ENCODE measurements at places on chromosomes 16 and 17.

GRCh38 chr17:75049706-75050105, 2.7 kb downstream of the KCTD2 start:
- DNase-seq = no peak

- no peak for DNase-seq
Observed at GRCh38 chr17:82780971-82781893, 29.4 kb downstream of the TBCD start.

DNA sequence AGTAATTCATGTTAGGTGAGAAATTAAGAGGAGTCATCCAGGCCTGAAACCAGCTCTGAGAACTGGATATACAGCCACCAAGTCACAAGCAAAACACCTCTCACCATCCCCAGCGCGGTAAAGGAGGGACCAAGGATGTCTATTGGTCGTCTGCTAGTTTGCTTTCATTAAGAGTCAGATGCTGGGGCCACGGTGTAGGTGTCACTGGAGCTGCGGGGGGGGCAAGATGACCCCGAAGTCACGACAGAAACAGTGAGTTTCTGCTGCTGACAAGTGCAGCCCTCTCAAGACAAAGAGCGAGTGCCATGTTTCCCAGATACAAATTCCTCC, 790 bp downstream of the NCBP3 start:
- no peak for DNase-seq

DNA sequence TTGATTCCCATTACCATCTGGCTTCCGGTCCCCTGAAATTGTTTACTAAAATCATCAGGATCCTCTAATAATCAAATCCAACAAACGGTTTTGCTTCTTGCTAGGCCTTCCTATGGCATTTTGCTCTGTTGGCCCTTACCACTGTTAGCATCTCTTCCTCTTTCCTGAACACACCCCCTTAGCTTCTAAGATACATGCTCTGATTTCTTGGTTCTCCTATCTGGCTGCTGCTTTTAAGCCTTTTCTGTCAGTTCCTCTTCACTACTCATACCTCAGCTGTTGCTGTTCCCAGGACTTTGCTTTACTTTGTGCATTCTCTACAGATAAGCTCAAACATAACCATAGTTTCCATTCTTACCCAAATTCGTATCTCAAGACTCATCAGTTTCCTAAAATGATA, 11.4 kb downstream of the CAPNS2 start:
- no peak for DNase-seq

- no peak for DNase-seq
Observed at GRCh38 chr17:50212121-50212843, 10.9 kb upstream of the COL1A1 start.

DNA sequence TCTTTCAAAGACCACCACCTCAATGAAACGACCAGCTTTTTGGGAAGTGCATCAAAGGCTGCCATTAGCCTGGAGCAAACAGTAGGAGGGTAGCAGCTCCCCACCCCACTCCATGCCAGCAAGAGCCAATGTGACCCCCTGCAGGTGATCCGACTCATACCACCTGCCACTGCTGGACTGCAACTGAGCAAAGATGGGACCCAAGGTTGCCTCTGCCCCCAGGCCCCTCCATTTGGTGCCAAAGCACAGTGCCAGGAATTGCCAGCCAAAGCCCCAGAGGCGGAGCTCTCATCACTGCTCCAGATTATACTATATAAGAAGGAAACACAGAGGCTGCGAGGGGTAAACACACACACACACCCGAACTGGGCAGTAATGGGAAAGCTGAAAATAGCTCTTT, 8.3 kb downstream of the PITPNM3 start:
- no peak for DNase-seq

GRCh38 chr17:69018687-69019086, 42.0 kb downstream of the ABCA9 start:
- DNase-seq = no peak

GRCh38 chr16:87628940-87629339, 26.6 kb downstream of the JPH3 start:
- DNase-seq = no peak

DNA sequence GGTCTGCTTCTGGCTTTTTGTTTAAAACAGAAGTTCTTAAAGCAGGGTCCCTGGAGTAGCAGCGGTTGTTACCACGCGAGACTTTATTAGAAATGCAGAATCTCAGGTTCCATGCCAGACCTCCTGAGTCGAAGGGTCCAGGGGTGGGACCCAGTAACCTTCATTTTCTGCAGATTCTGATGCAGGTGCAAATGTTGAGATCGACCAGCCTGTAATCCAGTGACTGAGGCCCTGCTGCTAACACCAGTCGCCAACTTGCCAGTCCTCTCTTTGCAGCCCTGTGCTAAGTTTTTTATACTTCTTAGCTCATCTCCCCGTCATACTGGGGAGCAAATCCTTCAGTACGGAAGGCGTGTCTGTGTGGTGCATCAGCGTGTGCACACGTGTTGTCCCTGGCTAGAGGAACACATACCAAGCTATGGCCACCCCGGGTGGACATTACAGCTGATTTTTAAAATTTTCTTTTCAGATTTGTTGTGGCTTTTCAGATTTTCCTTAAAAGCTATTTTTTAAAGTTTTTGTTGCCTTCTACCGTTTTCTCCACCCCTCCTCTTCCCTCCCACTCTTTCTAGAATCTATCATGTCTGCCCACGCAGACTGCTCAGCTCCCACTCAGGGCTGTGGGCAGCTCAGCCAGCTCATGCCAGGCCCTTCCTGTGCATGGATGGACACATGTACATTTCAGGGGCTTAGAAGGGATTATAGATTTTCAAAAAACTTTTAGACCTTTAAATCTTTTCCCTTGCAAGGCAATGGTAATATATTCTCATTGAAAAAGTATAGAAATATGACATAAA, 57.7 kb downstream of the MEAK7 start:
- DNase-seq = no peak

DNA sequence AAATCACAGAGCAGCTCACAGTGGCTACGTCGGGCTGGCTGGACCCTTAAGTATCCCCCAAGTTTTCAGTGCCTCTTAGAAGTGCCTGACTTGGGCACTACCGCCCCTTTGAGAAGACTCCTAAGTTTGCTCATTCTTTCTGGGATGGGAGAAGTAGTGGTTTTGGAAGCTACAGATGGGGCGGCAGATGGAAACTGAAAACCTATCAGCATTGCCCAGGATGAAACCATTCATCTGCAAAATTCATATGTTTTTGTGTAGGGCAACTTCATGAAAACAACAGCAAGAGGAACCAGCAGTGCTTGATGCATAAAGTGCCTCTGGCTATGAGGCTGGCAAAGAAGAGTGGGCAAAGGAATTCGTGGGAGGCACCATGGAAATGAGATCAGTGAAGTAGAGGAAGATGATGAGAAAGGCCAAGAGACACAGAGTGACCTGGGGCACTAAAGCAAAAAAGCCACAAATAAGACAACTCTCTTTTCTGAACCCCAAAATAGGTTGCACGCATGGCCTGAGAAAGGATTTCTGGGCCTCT, 277.1 kb downstream of the XYLT1 start:
- DNase-seq = no peak
